DMS153 (cell line): ENCODE measurements at places on chromosomes 11 and 22.

- DNase-seq: no peak
Observed at GRCh38 chr11:36361901-36362391, 65.9 kb downstream of the PRR5L start.

GRCh38 chr11:28798286-28798685 lies 690.1 kb downstream of the METTL15 start:
- DNase-seq: no peak

DNA sequence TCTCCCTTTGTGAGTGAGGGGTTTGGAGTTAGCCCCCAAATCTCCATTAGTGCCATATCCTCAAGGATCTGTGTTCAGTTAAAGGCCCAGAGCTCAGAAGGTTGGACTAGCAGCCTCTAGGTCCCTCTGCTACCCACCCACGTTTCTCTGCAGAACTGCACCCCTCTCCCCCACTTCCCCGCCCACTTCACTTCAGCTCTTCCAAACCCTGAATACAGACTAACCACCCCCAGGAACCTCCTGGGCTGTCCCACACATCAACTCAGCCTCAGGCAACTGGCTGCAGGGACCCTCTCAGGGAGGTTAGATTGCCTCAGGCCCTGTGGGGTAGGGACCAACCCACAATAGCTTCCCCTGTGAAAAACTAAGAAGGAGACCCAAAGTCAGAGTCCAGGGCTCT lies 840 bp downstream of the VPREB3 start:
- no peak for DNase-seq

DNA sequence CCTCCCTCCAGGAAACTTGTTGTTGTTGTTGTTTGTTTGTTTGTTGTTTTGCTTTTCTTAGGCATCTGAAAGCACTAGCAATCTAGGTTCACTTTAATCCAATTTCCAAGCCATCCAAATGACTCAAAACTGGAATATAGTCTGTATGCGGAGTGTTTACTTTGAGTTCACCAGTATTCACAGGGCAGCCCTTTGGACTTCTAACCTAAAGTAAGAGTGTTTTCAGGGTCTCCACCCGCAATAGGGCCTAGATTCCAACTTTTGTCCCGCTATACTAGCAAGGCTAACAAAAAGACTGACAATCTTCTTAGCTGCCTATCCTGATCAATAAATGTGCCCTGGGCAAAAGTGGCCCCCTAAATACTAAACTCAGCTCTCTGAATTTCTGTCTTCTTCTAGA lies 13.6 kb downstream of the PGM2L1 start:
- no peak for DNase-seq

GRCh38 chr11:19330416-19330815 lies 89.7 kb upstream of the E2F8 start:
- no peak for DNase-seq

DNA sequence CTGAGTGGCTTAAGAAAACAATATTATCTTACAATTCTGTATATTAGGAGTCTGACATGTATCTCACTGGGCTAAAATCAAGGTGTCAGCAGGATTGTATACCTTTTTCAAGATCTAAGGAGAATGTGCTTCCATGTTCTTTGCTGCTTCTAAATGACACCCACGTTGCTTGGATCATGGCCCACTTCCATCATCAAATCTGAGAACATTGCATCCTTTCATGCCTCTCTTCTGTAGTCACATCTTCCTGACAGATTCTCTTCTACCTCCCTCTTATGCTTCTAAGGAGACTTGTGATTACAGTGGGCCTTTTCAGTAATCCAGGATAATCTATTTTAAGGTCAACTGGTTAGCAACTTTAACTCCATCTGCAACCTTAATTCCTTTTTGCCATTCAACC lies 499.4 kb downstream of the FAM181B start:
- DNase-seq: no peak

- no peak for DNase-seq
Observed at GRCh38 chr11:69486056-69486772, 4.8 kb downstream of the LINC01488 start.

DNA sequence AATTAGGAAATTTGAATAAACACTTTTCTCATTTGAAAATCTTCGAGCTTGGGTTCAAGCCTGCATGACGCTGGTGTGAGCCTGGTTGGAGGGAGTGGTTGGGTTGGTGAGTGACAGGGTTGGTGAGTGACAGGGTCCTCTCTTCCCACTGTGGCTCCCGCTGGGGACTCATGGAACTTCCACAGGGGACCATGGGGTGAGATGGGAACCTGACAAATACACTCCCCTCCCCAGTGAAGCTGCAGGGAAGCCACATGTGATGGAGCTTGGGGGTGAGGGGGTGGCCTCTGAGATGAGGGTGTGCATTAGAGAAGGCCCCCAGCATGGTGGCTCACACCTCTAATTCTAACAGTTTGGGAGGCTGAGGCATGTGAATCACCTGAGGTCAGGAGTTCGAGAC lies 66.8 kb downstream of the RTL6 start:
- no peak for DNase-seq

- DNase-seq: no peak
Observed at GRCh38 chr11:58688789-58689503, 42.8 kb downstream of the GLYAT start.

GRCh38 chr22:25002241-25002985 lies 49.9 kb downstream of the KIAA1671 start:
- no peak for DNase-seq

DNA sequence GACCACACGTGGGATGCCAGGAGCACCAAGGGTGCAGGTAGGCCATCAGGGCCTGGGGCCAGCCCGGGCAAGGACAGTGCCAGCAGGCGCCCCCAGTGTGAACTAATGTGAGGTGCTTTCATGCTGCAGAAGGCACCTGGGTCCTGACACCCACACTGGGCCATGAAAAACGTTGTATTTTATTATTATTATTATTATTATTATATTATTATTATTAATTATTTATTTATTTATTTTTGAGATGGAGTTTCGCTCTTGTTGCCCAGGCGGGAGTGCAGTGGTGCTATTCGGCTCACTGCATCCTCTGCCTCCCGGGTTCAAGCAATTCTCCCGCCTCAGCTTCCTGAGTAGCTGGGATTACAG lies 1267.3 kb downstream of the BRD1 start:
- no peak for DNase-seq

DNA sequence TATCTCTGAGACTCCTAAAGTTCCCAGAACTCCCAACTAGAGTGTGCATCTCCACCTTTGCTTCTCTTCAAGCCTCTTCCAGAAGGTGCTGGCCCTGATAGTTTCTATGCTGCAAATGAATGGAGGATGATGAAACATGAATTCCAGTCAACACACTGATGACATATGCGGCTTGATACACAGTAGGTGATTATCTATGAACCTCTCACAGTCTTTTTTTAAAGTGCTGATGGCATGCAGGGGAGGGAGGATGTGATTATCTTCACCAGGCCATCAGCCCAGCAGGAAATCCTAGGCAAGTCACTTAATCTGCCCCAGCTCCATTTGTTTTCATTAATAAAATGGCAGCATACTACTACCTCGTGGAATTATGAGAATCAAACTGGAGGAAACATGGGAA lies 548.5 kb downstream of the SOX6 start:
- no peak for DNase-seq

- DNase-seq: peak; percentile 9
Observed at GRCh38 chr22:27032091-27032761, 374.8 kb downstream of the MIAT start.

- no peak for DNase-seq
Observed at GRCh38 chr22:20926243-20926642, 9.0 kb downstream of the CRKL start.

DNA sequence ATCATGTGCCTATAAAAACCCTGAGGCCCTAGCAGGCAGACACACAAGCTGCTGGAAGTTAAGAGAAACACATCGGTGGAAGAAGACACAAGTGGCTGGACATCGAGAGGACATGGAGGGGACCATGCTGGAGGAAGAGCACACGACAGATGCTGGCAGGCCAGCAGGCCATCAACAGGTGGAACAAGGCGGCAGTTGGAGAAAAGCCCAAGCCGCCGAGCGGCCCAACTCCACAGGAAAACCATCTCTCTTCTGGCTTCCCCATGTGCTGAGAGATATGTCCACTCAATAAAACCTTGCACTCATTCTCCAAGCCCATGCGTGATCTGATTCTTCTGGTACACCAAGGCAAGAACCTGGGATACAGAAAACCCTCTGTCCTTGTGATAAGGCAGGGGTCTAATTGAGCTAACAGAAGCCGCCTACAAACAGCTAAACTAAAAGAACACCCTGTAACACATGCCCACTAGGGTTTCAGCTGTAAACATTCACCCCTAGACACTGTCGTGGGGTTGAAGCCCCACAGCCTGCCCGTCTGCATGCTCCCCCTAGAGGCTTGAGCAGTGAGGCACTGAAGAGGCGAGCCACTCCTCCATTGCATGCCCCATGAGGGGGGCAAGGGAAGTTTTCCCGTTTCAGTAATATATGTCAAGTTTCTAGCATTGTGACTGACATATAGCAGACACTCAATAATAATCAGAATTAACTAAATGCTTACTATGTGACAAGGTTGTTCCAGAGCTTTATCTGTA lies 39.0 kb upstream of the MMP20 start:
- DNase-seq: no peak

GRCh38 chr22:50505276-50505775 lies 2.2 kb downstream of the LMF2 start:
- no peak for DNase-seq

- no peak for DNase-seq
Observed at GRCh38 chr11:35618497-35619115, 346 bp downstream of the FJX1 start.

GRCh38 chr11:42205518-42205917 lies 746.1 kb upstream of the LRRC4C start:
- no peak for DNase-seq

DNA sequence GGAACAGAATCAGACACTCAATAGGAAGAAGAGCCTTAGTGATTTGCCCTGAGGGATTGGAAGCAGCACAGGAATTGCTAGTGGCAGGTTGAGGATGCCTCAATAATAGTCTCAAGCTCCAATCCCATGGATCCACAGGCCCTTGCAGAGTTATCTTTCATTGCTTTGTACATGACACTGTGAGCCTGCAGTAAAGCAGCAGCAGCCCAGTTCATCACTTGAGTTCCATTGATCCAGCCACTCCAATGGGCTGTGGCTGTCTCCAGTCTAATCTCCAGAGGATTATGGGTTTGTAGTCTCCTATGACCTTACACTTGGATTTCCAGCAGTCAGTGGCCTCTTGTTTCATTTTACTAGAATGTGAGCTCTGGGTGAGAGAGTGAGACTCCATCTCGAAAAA lies 45.4 kb downstream of the AAMDC start:
- DNase-seq: no peak

DNA sequence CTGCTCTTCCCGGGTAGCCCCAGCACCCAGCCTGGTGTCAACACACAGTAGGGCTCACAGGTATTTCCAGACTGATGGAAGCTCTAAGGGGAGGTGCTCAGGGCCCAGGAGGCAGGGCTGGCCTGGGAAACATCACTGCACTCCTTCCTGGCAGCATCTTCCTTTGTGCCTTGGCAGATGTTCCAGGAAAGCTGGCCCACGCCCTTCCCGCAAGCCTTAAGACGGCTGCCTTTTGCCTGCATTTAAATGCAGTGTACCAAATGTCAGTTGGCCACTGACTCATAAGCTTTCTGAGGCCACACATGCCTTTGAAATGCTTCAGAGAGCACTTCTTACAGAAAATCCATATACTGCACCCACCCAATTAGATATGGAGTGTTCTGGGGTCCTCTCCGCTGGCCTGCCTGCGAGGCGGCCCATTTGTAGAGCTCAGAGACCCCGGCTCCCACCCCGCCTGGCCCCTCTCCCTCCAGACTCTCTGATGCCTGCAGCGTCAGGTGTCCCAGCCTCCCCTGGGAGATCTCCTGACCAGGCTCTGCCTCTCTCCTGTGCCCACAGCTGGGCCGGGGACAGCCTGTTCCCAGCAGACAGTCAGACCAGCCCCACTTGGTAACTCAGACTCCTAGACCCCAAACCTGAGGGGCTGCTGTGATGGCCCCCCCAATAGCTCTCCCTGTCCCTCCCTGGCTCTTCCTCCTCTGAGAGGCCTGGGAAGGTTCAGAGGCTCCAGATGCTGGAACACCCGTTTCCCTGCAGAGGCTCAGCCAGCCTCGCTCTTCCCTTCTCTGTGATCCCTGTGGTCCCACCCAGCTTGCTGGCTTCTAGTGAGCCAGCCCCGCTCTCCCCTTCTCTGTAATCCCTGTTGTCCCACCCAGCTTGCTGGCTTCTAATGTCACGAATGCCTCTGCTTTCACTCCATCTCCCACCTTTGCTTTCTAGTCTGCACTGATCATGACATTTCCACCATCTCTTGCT lies 47.6 kb upstream of the THY1 start:
- DNase-seq: no peak

- no peak for DNase-seq
Observed at GRCh38 chr11:11220786-11221185, 132.3 kb downstream of the CSNK2A3 start.

- no peak for DNase-seq
Observed at GRCh38 chr22:18032455-18033101, 8.2 kb upstream of the MICAL3 start.

- no peak for DNase-seq
Observed at GRCh38 chr11:119306373-119306890, 10.5 kb downstream of the MCAM start.
